ENCODE measurements at places on chromosomes 13 and 19.

- DNase-seq = no peak
Measured at GRCh38 chr19:23949611-23950010, 34.9 kb downstream of the ZNF726 start.

- DNase-seq = no peak
Measured at GRCh38 chr13:113763254-113763653, 4.2 kb downstream of the TMEM255B start.

- DNase-seq = no peak
Measured at GRCh38 chr19:44684892-44685863, 13.8 kb upstream of the CEACAM16 start.

GRCh38 chr19:44573183-44573582 lies 40.2 kb upstream of the IGSF23 start:
- DNase-seq = no peak

GRCh38 chr19:41563854-41564514 lies 12.0 kb upstream of the CEACAM21 start:
- no peak for DNase-seq

GRCh38 chr19:38173291-38174041 lies 50.6 kb downstream of the DPF1 start:
- no peak for DNase-seq

- no peak for DNase-seq
Measured at GRCh38 chr19:47271949-47272348, 2.7 kb upstream of the INAFM1 start.

DNA sequence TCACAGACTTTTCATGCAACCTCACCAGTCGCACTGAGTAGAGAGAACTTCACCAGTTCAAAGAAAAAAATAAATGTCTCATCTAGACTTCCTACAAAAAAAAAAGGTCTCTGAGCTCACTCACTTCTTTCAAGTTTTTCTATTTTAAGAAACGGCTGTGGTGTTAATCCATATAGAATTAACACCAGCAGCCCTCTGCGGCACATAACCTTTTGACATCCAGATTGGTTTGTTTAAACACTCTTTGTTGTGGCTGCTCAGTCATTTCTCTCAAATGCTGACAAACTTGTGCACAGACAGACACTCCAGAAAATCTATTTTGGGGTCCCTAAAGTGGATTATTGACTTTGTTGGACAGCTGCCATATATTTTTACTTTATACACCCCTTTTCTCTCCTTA lies 874.9 kb downstream of the EFNB2 start:
- DNase-seq = no peak

- DNase-seq = no peak
Measured at GRCh38 chr19:1237027-1237659, 662 bp downstream of the CBARP start.

- no peak for DNase-seq
Measured at GRCh38 chr13:73667756-73668155, 466.4 kb downstream of the KLF12 start.

- no peak for DNase-seq
Measured at GRCh38 chr19:56699552-56699951, 28.0 kb upstream of the ZNF835 start.

GRCh38 chr19:1449467-1450442 lies at the start of gene APC2:
Gene APC2 (plus strand): TSS chr19:1450121. CDS start chr19:1453002, 2,881 bp downstream.
- DNase-seq = no peak

Measured in NK-92 treated with Interleukin-12 subunit alpha and Interleukin-12 subunit beta, amount 100 ng/mL, for 24 hours (cell line).